ENCODE measurements at places on chromosomes 5 and 9. TPM values are rescaled to one million over a fixed set of nuclear protein-coding genes. Genes with fewer than 3 reads are reported as not detected.

ADRA1B gene
- total RNA-seq, result 5.4 TPM

GRM6 gene
- not detected for total RNA-seq

TRPM3 gene
- total RNA-seq, result 0.35 TPM

AGPAT2 gene
- total RNA-seq, result 70.5 TPM

CSF2 gene
- total RNA-seq, result 0.60 TPM

LCP2 gene
- total RNA-seq, result not detected

NR2F1 gene
- total RNA-seq, result 3.4 TPM

DBN1 gene
- 191 TPM for total RNA-seq

RNF180 gene
- 13.0 TPM for total RNA-seq

OGN gene
- not detected for total RNA-seq

STKLD1 gene
- total RNA-seq, result 0.35 TPM

SLCO6A1 gene
- total RNA-seq, result not detected

PKD2L2 gene
- not detected for total RNA-seq

OTULINL gene
- 0.94 TPM for total RNA-seq

CREBRF gene
- total RNA-seq, result 8.0 TPM

ANKRD34B gene
- total RNA-seq, result 4.4 TPM

SLC28A3 gene
- total RNA-seq, result 0.15 TPM

PPP2CA gene
- 183 TPM for total RNA-seq

SMIM3 gene
- 39.4 TPM for total RNA-seq

STC2 gene
- total RNA-seq, result 41.0 TPM

IL31RA gene
- total RNA-seq, result 1.0 TPM

WNT8A gene
- total RNA-seq, result not detected

GALNT10 gene
- 44.8 TPM for total RNA-seq

ZNF366 gene
- 0.05 TPM for total RNA-seq

ACTL7B gene
- not detected for total RNA-seq

C1QTNF2 gene
- not detected for total RNA-seq

CDX1 gene
- total RNA-seq, result not detected

UGT3A1 gene
- total RNA-seq, result 9.4 TPM

SHROOM1 gene
- total RNA-seq, result 3.3 TPM

WDR38 gene
- not detected for total RNA-seq

Measured in renal cortical epithelial cell (primary cell).